Tibial artery (tissue), 4 donors: ENCODE measurements at places on chromosomes 3 and 15.

DNA sequence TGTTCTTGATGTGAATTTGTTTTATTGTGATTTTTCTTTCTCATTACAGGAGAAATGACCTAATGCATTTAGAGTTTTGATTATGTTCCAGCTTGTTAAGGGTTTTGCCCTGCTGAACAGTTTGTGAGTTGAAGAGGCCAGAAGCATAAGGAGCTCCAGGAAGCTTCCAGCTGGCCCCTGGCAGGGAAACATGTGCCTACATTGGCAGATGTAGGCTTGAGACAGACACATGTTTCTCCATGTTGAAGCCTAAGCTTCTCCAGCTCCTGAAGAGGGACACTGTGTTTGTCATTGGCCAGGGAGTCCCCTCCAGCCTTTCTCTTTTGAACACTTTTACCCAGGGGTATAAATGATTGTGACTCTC, 88.4 kb downstream of the ASB7 start:
- no peak for DNase-seq

DNA sequence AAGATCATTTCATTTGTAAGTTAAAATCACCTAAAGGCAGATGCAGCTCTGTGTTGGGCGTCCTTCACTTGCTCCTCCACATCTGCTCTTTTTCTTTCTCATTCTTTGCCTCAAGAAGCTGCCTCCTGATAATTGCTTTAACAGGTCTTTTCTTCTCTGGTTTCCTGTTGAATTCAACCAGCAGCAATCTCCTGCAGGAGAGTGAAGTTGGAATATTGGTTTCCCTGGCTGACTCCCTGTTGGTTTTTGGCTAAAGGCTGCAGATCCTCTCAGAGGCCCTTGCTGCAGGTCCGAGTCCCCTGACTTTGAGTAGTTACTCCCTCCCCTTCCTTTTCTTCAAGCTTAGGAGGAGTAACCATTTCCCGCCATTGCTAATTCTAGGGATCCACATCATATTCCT, 4.2 kb downstream of the TP63 start:
- no peak for DNase-seq

DNA sequence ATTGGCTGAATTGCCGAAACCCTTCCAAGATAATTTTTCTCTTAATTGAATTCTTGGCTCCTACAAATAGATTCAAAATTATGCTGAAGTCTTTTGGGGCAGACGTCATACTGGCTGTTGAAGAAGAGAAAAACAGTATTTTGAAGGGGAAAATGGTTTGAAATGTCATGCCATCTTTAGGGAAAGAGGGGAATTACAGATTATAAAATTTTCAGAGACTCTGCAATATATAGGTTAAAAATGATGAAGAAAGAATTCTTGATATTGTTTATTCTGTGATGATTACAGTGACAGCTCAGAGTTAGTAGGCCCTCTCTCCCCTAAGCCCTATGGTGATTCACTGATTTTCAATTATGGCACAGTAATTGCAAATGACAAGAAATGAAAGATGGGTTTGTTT, 86.1 kb downstream of the CGNL1 start:
- no peak for DNase-seq

- no peak for DNase-seq
These were observed 74.0 kb upstream of the TTBK2 start for GRCh38 chr15:42994546-42994945.

DNA sequence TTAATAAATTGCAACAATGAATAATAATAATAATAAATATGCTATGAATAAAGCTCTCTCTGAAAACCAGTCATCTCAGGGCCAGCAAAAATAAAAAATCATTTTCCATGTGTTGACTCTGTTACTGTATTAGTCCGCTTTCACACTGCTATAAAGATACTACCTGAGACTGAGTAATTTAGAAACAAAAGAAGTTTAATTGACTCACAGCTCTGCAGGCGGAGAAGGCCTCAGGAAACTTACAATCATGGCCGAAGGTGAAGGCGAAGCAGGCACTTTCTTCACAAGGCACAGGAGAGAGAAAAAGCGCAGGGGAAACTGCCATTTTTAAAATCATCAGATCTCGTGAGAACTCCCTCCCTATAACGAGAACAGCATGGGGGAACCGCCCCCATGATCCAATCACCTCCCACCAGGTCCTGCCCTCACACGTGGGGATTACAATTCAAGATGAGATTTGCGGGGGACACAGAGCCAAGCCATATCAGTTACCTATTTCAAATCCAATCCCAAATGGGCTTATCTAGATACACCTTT, 224.1 kb downstream of the IGSF11 start:
- no peak for DNase-seq

DNA sequence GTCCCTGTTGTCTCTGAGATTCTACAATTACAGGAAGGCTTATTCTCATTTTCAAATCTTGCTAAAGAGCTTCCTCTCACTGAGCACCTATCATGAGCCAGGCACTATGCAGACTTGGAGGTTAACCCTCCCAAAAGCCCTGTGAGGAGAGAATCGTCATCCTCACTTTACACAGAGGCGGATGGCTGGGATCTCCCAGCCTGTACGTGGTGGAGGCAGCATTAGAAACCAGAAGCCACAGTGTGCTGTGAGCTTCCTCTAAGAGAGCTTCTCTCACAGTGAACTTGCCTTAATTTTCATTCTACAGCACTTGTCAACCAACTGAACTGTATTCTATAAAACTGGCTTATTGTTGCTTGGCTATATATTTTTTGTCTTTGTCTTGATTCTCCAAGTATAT, 6.1 kb upstream of the DGKG start:
- no peak for DNase-seq

DNA sequence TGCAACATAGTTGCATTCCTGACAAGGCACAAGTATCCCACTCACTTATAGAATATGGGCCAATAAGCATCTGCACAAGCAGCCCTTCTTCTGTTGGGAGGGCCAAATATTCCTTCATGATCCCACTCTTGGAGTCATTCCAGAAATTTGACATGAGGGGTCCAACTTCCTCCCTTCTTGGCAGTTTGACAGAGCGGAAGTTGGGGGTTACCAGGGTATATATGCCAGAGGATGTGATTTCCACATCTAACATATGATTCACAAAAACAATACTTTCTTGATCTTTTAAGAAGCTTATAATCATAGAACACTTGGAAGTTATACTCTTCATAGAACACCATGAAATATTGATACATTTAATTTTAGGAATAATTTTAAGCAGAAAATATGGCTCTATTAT, 100.9 kb upstream of the CRBN start:
- no peak for DNase-seq

DNA sequence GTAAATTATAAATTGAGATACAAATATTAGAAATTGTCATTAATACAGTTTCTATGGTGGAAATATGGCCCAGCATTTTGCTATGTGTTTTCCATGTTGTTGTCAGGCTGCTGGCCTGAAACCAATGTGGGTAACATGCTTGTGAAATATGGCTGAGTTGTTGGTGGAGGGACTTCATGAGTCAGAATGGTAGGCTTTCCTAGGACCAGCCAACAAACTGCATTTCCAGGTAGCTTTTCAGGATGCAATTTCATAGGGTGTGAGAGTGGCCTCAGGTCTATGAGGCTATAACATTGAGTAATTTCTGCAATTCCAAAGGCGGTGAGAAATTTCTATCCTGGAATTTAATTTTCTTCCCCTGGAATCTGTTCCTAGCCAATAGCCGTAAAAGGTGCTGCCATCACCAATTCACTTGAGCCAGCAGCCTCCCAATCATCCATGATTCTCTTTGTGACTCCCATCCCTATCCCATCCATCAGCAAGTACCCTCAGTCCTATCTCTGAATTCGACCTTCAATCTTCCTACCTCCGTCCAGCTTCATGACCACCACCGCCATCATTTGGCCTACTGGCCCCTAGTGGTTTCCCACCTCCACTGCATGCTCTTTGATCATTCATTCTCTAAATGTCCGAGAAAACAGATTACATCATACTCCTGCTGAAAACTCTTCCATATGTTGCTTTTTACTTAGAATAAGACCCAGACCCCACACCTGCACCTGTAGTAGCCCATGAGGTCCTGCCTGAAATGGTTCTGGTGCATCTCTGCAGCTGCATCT, 276.6 kb upstream of the CFAP20DC start:
- DNase-seq, result no peak

- DNase-seq, result no peak
These were observed 50.6 kb downstream of the CLSTN2 start for GRCh38 chr3:139985576-139985975.

GRCh38 chr3:54771050-54771449, 156.8 kb downstream of the LRTM1 start:
- no peak for DNase-seq

GRCh38 chr15:45417303-45417950, 39.1 kb upstream of the GATM start:
- no peak for DNase-seq

DNA sequence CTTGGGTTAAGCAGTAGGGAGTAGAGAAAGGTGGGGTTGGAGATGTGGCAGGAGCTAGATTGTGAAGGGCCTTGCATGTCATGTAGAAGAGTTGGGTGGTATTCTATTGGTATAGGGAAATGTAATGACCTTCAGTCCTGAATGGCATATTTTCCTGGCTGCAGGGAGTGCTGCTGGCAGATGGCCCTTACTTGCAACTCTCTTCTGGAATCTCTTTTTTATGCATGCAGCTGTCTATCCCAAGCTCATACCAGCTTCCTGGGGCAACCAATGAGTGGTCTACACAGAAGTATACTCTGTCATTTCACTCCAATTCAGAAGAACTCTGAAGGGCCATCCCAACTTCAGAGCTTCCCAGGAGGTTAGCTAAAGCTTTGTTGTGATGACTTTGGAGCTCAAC, 144.7 kb upstream of the ANKRD28 start:
- DNase-seq, result no peak
